ENCODE measurements at places on chromosomes 12 and 14. TPM values are rescaled to one million over a fixed set of nuclear protein-coding genes. Genes with fewer than 3 reads are reported as not detected.
A peak's percentile ranks its signal among the peaks of the same experiment; 100 is the strongest.

The GLI1 gene
- 1.2 TPM for total RNA-seq

The RD3L gene
- 7.6 TPM for total RNA-seq

The DAO gene
- total RNA-seq: not detected

The DPF3 gene
- 26.6 TPM for total RNA-seq

GRCh38 chr14:100438678-100439592 lies 115.8 kb downstream of the SLC25A47 start:
- peak; percentile 53 for DNase-seq

DNA sequence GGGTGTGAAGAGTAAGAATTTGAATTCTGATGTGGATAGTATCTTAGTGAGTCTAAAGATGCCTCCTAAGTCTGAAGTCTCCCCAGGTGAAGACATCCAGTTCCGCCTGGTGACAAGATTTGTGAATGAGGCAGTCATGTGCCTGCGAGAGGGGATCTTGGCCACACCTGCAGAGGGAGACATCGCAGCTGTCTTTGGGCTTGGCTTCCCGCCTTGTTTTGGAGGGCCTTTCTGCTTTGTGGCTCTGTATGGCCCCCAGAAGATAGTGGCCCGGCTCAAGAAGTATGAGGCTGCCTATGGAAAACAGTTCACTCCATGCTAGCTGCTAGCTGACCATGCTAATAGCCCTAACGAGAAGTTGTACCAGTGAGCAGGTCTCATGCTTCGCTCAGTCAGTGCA lies 24.6 kb upstream of the AICDA start:
- DNase-seq: peak; percentile 32

Data from right atrium auricular region (tissue), 2 donors.